ENCODE measurements at places on chromosomes 2 and 18.
A peak's percentile ranks its signal among the peaks of the same experiment; 100 is the strongest.

- DNase-seq, result no peak
These were observed 40.4 kb downstream of the PTPN2 start for GRCh38 chr18:12843420-12844350.

GRCh38 chr2:203462308-203462707, 72.8 kb downstream of the RAPH1 start:
- no peak for DNase-seq

- no peak for DNase-seq
These were observed 399.1 kb upstream of the SPRED2 start for GRCh38 chr2:65831509-65831908.

GRCh38 chr2:19541884-19542283, 183.5 kb upstream of the OSR1 start:
- no peak for DNase-seq

DNA sequence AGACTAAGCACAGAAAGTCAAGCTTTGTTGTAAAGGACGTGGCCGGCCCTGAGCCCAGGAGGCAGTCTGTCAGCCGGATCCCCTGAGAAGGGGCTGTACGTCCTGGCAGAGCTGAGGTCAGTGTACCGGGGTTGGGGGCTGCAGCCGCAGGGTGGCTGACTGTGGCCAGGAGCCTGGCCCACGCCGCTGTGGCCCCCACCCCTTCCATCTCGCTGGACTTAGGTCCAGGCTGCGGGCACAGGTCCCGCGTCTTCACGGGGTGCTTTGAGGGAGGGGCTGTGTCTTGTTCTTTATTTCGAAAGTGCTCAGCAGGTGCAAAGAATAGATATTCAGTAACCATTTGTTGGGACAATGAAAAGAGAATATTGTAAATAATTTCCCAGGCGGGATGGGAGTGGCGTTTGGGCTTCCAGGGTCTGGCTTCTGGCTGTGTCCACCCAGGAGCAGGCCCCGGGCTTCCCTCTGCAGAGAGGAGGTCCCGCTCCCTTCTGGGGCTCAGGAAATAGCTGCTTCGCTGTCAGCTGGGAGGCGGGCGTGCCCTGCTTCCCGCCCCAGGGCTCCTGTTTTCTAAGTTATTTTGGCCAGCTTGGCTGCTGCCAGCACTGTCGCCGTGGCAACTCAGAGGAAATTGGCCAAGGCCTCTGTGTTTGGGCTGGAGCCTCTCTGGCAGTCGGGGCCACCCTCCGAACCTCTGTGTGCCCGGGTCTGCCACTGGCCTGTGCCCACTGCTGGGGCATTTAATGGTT, 7.4 kb downstream of the NFATC1 start:
- no peak for DNase-seq

DNA sequence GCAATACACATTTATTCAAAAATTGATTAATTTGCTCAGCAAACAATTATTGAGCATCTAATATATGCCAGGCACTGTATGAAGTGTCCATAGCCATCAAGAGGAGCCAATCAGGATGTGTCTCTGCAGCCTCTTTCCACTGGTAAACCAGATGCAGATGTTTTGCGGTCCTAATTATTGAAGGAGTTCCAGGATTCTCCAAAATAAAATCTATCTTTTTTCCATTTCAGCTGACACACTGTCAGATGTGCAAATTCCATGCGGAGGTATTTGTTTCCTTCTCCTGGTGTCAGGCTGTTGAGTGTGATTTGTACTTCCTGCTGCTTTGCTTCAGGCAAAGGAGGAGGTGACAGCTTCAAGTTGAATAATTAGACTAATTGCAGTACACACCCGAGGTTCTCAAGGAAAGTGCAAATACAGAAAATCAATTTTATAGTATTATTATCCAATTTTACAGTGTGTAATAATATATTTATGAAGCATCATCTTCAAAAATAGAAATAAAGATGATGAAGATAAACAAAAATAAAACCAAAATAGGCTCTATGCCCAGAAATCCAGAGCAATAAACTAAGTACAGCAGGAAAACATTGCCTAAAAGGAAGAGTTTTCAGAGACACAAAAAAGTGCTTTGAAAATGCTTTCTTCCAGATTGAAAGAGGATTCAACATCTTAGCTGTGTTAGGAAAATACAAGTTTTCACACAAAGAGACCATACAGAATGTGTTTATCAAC, 1352.9 kb upstream of the CHAC2 start:
- no peak for DNase-seq

DNA sequence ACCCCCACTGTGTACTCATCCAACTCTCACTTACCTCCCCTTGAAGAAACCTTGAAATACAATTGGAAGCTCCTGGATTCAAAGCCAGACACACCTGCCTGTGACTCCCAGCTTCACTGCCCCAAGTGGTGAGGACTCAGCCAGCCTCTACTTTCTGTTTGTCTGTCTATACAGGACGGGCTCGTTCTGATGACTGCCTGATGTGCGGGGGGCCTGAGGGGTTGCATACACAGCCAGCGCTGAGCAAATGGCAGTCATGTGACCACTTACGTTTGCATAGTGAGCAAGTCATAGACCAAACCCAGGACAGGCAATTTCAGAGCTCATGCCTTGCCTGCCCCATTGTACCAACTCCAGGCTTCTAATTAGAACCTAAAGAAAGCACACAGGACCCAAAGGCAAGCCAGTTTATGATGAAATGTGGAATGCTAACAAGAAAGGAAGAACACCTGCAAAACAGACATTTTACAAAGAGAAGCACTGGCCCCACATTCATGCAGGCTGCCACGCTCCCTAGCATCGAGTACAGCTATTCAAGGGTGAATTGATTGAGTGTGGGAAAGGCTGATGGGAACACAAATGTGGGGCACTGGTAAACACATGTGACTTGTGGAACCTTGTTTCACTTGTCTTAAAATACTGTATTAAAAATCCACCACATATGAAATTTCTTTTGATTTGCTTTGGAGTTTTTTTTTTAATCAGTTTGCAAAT, 137.8 kb downstream of the LNPK start:
- DNase-seq, result no peak

GRCh38 chr2:54204476-54204875, 51.6 kb downstream of the TSPYL6 start:
- no peak for DNase-seq

DNA sequence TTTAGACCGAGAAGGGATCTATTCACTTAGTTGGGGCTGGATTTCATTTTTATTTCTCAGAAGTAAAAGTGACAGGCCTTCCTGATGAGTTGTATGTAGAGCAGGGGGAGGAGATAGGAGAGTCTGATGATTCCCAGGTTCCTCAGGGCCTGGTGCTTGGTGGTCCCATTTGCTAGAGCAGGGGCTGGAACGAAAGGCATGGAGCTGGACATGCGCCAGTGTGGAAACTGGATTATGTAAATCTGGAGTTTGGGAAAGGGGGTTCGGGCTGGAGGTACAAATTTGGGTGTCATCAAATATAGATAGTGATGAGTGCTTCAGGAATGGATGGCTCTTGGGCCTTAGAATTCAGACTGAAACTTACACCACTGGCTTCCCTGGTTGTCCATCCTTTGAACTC, 27.5 kb downstream of the GNLY start:
- no peak for DNase-seq

- DNase-seq, result no peak
These were observed 6.3 kb upstream of the NRP2 start for GRCh38 chr2:205675861-205676516.

GRCh38 chr2:109239720-109240119, 110.7 kb downstream of the SH3RF3 start:
- DNase-seq, result peak; percentile 72

All from RWPE2 (cell line).